ENCODE measurements at places on chromosomes 16 and 17. TPM values are rescaled to one million over a fixed set of nuclear protein-coding genes. Genes with fewer than 3 reads are reported as not detected.
A peak's percentile ranks its signal among the peaks of the same experiment; 100 is the strongest.

LITAFD gene
- polyA plus RNA-seq: not detected

DNA sequence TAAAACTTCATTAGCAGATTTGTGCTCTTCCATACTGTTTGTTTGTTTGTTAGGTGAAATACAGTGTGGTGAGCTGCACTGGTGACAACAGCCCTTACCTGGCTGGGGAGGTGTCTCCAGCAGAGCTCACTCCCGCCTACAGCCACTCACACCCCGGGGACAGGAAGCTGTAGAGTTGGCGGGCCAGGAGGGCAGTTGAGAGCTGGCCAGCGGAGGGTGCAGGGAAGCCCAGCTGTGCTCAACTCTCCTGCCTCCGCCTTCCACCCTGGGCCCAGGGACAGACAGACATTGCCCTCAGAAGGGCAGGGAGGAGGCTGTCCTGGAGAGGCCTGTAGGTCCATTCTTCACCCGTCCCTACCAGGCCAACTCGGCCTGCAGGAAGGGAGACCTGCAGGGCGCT is 48.6 kb upstream of the PVALEF start:
- DNase-seq: no peak

CCL4 gene
- 3.1 TPM for polyA plus RNA-seq

DNA sequence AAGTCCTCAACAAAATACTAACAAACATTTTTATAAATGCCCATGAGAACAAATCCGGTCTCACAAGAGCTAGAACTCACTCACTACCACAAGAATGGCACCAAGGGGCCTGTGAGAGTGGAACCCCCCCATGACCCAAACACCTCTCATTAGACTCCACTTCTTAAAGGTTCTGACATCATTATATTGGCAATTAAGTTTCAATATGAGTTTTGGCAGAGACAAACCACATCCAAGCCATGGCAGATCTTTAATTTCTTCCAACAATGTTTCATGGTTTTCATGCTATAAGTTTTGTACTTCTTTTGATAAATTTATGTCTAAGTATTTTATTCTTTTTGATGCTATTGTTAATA is 30.0 kb upstream of the ATP2A3 start:
- no peak for DNase-seq

STAT5A gene
- 34.0 TPM for polyA plus RNA-seq

- no peak for DNase-seq
Measured at GRCh38 chr17:20999044-20999573, 43.7 kb downstream of the USP22 start.

ACTG1 gene
- polyA plus RNA-seq: 2,840 TPM

DNA sequence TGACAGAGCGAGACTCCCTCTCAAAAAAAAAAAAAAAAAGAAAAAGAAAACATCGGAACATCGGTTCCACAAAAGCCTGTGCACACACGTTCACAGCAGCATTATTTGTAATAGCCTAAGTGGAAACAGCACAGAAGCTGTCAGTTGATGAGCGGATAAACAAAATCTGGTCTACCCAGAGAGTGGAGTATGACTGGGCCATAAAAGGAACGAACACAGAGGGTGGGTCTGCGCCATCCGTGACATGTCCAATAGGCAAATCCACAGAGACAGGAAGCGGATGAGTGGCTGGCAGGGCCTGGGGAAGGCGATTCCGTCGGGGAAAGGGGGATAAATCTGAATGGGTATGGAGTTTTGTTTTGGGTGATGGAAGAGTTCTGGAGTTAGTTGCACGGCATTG is 212.2 kb upstream of the CIBAR2 start:
- no peak for DNase-seq

DNA sequence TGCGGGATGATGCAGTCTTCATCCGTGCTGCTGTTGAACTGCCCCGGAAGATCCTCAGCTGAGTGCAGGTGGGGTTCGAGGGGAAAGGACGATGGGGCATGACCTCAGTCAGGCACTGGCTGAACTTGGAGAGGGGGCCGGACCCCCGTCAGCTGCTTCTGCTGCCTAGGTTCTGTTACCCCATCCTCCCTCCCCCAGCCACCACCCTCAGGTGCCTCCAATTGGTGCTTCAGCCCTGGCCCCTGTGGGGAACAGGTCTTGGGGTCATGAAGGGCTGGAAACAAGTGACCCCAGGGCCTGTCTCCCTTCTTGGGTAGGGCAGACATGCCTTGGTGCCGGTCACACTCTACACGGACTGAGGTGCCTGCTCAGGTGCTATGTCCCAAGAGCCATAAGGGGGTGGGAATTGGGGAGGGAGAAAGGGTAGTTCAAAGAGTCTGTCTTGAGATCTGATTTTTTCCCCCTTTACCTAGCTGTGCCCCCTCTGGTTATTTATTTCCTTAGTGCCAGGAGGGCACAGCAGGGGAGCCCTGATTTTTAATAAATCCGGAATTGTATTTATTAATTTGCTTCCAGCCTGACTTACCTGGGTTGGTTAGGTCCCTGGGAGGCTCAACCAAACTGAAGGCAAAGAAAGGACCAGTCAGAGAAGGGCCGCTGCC is 5.8 kb downstream of the TRAF4 start:
- no peak for DNase-seq

PDXDC1 gene
- polyA plus RNA-seq: 46.4 TPM

SLC43A2 gene
- 19.6 TPM for polyA plus RNA-seq

DNA sequence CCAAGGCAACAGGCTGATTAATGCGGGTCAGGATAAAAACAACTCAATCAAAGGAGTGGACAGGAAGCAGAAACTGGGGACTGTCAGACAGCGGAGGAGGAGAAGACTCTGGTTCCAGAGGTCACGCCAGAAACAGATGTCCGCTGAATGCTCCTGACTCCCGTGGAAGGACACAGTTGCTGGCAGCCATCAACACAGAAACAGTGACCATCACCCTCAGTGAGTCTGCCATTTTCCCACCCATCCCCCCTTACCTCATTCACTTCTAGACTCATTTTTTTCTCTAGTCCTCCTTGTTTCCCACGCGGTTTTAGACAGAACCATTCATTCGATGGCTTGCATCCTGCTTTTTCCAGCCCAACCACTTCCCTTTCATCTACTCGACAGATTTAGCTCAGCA is 40.9 kb downstream of the DHRS7C start:
- no peak for DNase-seq

- no peak for DNase-seq
Measured at GRCh38 chr16:13982451-13982850, 62.5 kb downstream of the ERCC4 start.

KRT24 gene
- 4.7 TPM for polyA plus RNA-seq

GRCh38 chr17:35790841-35791240 is 4.6 kb downstream of the MMP28 start:
- no peak for DNase-seq

GRCh38 chr17:44754276-44754675 is 4.5 kb upstream of the ADAM11 start:
- DNase-seq: no peak

CD300E gene
- polyA plus RNA-seq: 2.1 TPM

GRCh38 chr17:80926591-80927250 is 64.9 kb upstream of the CHMP6 start:
- no peak for DNase-seq

ZNF19 gene
- polyA plus RNA-seq: 3.1 TPM

DNA sequence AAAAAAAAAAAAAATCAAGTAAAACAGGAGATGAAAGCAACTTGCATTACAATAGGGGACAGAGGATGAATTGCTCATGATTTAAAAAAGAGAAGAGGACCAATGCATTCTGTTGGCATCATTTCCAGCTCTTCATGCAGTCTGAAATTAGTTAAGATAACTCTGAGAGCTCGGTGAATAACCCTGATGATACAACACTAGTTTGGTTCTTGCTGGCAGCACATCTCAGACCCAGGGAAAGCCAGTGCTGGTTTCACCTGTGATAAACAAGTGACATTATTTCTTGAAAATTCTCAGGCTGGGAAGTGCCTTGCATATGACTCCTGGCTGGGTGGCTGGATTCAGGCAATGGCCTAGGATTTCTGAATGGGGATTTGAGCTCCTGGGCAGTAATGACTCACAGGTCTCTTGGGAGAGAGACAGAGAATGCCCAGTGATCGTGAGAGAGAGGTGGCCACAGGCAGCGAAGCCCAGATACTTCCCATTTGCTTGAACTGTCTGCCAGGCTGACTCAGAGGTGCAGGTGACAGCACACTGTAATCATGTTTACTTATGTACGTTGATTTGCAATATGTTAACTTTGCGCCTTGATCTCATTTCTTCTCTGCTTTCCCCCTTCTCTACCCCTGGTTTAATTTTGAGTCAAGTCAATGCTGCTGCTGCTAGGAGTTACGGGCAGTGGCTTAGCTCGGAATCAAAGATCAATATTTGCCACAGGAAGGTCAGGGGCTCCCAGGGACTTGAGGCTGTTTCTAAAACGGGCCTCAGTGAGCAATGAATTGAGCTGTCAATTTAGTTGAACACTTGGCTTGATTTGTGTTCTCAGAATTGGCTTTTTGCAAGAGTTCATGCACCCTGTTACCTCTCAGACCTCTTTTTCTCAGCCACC is 27.1 kb downstream of the ARSG start:
- DNase-seq: no peak

DNA sequence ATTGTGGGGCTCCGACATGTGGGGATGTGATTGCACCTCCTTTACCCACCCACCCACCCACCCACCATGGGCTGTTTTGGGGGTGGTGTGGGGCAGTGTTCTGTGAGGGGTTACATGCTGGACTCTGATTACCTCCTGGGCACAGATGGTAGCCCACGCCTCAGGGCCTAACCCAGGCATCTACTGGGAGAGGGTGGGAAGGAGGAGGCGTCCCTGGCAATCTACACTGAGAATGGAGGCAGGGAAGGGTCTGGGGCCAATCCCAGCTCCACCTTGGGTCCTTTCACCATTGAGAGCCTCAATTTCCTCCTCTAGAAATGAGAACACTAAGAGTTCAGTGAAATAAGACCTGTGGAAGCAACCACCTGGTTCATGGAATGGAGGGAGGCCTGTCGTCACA is 11.7 kb upstream of the DOK4 start:
- no peak for DNase-seq

GRCh38 chr16:27436065-27436464 is 34.1 kb downstream of the IL21R start:
- no peak for DNase-seq

GRIN2A gene
- polyA plus RNA-seq: 0.06 TPM

- no peak for DNase-seq
Measured at GRCh38 chr17:70184770-70185169, 15.4 kb downstream of the KCNJ2 start.

GRCh38 chr17:60161598-60162330 is 12.0 kb downstream of the CA4 start:
- DNase-seq: no peak

- DNase-seq: no peak
Measured at GRCh38 chr16:70548936-70549335, 25.3 kb downstream of the SF3B3 start.

DNA sequence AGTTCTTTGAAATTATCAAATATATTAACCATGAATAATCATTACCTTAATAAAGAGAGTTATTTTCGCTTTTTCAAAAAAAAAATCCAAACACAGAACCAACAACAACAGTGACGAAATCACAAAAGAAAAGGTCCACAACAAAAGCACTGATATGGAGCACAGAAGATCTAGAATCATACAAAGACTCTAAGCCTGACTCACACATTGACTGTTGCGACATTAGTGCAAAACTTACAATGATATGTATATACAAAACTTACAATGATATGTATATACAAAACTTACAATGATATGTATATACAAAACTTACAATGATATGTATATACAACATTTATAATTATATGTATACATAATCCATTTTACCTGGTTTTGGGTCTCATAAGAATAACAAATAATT is 117.7 kb downstream of the USP22 start:
- DNase-seq: no peak

GRCh38 chr16:69483611-69484010 is 59.2 kb downstream of the CYB5B start:
- DNase-seq: no peak

DNA sequence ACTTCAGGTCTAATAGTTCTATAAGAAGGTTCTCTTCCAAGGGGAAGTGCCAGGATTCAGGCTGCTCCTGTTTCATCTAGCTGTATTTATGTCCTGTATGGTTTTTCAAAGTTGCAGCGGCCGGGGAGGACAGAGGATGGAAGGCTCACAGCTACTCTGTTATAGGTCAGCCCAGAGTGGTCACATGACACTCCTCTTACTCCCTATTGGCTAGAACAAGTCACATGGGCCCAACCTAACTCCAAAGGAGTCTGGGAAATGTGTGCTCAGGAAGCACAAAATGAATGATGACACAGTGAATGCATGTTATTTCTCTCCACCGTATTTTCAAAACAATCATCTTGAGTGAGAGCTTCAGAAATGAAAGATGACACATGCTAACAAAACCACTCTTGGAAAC is 645.1 kb upstream of the RBFOX1 start:
- DNase-seq: no peak

GRCh38 chr16:64962786-64963185 is 159.1 kb downstream of the CDH11 start:
- no peak for DNase-seq

OR2C1 gene
- 0.09 TPM for polyA plus RNA-seq

CTRB1 gene
- 1.6 TPM for polyA plus RNA-seq

DNA sequence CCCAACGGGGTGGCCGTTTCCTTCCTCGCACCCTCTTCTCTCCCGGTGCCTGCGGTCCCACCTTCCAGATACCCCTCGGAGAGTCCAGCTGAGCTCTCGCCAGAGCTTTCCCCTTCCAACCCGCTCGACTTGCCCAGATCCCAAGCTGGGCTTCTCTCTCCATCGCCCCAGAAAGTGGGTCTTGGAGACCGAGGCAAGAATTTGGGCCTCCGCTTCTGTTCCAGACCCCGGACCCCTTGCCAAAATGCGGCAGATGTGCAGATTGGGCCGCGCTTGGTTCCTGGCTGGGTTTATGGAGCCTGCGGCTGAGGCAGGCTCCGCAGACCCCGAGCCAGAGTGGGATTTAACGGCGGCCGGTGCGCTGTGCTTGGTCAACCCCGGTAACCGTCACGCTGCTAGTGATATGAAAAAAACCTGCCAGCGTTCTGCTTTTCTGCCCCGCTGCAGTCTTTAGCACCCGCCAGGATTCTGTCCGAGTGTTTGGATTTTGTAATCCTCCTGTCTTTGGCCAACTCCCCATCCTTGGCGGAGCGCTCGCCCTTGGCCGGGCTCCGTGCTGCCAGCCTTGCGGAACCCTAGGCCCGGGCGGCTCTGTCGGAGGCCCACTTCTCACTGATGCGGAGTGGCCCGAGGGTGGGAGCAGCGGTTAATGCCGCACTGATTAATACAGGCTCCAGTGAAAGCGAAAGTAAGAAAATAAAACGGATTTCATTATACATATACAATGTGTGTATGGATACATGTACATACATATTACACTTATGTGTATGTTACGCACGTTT is 754 bp upstream of the SLFN11 start:
- peak; percentile 6 for DNase-seq

DNA sequence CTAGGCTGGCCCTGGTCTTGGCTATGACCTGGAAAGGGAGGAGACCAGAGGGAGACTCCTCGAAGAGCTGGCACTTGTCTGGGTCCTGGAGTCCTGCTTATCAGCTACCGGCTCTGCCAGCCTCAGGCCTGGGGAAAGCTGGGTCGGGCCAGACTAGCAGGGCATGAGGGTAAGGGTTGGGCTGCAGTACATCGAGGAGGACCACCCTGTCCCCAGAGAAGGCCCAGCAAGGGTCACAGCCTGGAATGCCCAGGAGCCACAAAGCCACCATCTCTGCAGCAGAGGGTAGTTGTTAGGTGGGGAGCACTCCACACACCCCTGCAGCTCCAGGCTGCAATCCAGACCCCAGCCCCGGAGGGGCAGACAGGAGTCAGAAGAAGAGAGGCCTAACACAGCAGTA is 54.0 kb downstream of the SLC6A2 start:
- no peak for DNase-seq
